ENCODE measurements at places on chromosomes 2 and 18.

DNA sequence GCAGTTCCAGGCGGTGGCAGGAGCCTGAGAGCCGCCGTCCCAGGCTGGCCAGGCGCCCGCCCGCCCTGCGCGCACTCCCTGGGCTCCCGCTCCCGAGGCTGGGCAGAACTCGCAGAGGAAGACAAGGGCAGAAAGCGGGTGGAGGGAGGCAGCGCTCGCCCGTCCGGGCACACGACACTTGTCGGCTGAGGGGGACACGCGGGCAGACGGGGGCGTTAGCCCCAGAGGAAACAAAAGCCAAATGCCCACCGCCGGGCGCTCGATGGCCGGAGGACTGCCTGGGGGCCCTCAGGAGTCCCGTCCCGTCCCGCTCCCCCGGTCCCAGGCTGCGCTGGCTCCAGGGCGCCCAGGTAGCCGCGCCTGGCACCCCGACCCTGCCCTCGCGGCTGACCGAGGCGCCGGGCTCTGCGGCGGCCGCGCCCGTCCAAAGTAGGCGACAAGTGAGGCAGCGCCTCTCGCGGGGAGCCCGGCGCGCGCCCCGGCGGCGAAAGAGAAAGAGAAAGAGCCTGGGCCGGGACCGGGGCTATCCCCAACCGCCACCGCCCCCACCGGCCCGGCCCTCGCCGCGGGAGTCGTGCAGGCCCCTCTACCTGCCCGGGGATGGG, 491 bp downstream of the L3MBTL4 start:
- DNase-seq, result peak; percentile 30

- DNase-seq, result no peak
These were observed 1443.9 kb downstream of the SUCLG1 start for GRCh38 chr2:83015035-83015715.

- no peak for DNase-seq
These were observed 50.9 kb upstream of the PLB1 start for GRCh38 chr2:28444956-28445355.

- no peak for DNase-seq
These were observed 27.8 kb upstream of the TBR1 start for GRCh38 chr2:161388146-161388779.

DNA sequence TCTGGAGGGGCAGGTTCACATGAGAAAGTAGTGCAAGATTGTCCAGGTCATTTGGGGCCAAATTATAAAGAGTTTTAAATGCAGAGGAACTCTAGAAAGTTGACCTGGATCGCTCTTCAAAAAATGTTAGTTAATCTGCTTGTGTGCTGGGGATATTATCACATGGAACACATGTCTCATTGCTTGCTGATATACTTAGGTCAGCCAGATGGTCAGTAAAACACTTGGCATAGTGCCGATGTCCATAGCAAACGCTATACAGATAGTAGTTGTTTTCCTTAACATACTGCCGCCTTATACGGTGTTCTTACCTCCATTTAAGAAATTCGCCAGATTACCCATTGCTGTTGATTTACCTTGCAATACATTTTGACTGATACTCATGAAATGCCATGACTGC, 103.4 kb upstream of the CWC22 start:
- DNase-seq, result no peak

GRCh38 chr18:9732031-9732430, 23.9 kb downstream of the RAB31 start:
- DNase-seq, result no peak

GRCh38 chr2:207956771-207957170, 68.6 kb downstream of the PLEKHM3 start:
- no peak for DNase-seq

GRCh38 chr2:149029307-149029965, 9.1 kb upstream of the LYPD6B start:
- DNase-seq, result no peak

DNA sequence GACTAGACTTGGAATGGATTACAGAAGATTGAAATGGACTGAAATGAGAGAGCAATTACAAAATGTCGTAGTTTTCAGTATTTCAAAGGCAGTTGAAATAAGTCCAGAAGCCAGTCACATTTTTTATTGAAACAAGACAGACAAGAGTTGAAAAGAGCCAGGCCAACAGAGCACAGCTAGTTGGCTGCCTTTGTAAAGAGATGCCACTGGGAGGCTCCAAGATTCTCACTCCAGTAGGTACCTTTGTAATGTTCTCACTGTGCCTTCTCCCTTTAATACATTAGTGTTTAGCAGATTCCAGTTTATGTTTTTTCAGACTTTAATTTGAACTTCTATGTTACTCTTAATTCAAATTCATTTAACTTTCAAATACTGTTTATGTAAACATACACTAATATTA, 234.8 kb downstream of the DSEL start:
- DNase-seq, result no peak

DNA sequence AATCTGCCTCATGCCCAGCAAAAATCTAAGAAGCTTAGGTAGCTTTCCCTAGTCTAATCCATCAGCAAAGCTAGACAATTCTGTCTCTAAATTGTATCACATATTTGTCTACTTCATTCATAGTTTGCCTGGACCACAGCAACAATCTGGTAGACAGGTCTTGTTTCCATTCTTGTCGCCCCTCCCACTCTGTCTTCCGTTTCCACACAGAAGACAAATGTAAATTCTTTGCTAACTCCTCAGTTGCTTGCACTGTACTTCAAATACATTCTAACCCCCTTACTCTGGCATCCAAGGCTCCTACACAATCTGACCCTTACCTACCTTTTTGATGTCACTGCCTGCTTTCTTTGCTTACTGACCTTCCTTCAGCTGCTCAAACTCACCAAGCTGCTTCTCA, 40.1 kb downstream of the THUMPD2 start:
- no peak for DNase-seq

DNA sequence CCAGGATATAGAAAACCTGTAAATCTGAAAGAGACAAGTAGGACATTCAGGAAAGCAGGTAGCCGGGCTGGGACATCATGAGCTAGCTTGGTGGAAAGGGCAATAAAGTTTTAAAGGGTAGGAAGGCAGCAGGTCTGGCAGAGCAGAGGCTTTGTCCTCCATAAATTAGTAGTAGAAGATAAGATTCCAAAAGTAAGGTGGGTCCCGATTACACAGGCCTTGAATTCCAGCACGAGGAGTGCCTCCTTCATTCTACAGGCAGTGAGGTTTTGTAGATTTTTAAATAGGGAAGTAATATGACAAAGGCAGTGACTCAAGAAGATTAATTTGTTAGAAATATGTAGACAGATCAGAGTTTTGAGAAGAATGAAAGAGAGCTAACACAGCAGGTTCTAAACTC, 160.7 kb downstream of the DTNB start:
- DNase-seq, result no peak

DNA sequence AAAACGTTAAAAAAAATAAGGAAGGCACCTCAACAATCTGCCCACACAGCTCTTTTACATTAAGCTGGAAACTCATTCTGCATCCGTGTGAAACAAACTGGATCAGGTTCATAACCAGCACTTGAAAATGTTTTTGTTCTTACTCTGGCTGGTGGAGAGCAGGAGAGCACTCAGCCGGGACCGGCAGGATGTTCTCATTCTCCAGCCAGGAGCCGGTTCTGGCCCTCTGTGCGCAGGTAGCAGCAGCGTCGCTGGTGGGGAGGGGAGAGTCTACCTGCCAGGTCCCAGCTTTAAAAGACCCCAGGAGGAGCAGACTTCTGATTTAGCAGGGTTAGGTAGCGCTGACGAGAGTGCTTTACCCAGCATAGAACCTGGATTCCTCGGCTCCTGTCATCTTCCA, 834.9 kb upstream of the SALL3 start:
- no peak for DNase-seq

DNA sequence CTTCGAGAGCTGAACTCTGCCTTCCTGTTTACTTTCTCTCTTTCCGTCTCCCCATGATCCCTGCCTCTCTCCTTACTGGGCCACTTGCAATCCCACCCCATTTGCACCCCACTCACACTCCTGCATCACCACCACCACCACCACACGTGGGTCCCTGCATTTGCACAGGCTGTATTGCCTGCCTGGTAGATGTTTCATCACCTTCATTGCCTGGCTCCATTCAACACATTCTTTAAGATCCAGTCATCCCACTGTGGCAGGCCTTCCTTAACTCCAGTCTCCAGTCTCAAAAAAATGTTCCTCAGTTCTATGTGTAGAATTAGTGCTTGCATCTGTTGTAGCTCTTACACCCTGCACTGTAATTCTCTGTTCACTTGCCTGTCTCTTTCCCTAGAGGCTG, 13.9 kb downstream of the NOSTRIN start:
- DNase-seq, result no peak

DNA sequence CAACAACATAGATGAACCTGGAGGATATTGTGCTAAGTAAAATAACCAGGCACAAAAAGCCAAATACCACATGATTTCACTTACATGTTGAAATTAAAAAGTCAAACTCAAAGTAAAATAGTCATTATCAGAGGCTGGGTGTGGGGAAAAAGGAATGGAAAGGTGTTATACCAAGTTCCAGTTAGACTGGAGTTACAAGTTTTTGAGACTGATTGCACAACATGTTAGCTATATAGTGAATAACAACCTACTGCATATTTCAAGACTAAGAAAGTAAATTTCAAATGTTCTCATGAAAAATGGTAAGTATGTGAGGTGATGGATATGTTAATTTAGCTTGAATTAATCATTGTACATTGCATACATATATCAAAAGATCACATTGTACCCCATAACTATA, 116.8 kb upstream of the HNMT start:
- no peak for DNase-seq

GRCh38 chr2:9558948-9559381, 3.3 kb upstream of the ADAM17 start:
- no peak for DNase-seq

DNA sequence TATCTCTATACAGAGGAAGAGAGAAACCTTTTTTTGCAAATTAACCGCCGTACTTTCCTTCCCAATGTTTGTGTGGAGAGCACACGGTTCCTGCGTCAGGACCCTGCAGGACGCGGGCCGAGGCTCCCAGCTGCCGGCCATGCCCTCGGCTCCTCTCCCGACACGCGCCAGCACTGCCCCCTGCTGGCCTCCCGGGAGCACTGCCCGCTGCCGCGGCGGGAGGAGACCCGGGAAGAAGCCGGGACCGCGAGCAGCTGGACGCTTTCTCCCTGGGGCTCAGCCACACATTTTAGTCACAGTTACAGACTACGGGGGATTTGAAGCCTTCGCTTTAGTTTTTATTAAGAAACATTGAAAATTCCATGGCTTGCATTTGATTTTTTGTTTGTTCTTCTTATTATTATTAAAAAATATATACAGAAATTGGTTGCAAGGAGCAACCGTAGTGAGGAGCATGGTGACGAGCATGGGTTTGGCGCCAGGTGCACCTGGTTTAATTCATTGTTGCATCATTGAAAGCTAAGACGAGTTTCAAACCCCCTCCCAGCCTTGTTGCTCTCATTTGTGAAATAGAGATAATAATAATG, 401.2 kb downstream of the GALR1 start:
- no peak for DNase-seq

- no peak for DNase-seq
These were observed 29.0 kb upstream of the CALCRL start for GRCh38 chr2:187477051-187477450.

DNA sequence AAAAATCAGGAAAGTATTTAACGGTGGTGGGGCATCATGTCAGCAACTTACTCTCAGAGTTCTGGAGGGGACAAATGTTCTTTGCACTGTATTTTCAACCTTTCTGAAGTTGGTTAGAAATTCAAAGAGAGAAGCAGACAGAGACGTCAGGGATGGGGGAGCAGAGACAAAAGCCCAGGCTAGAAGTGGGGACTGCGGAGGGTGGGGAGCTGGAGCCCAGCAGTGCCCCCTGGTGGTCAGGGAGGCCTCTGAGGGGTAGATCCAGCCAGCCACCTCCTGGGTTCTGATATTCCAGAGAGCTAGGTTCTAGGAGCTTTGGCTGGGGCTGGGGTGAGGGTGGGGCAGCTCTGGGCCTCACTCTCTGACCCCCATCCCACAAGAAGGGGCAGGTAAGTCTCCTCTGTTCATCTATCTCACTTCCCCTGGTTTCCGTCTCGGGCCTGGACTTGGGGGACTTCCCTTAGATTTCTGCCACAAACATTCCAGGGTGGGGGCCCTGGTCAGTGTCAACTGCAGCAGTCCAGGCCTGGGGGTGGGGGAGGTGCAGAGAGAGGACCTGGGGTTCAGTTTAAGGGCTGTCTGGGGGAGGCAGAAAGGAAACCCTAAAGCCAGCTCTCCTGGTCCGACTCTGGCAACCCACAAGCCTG, 8.9 kb downstream of the TNS1 start:
- no peak for DNase-seq

- no peak for DNase-seq
These were observed 95.7 kb downstream of the CDC42EP3 start for GRCh38 chr2:37575780-37576179.

DNA sequence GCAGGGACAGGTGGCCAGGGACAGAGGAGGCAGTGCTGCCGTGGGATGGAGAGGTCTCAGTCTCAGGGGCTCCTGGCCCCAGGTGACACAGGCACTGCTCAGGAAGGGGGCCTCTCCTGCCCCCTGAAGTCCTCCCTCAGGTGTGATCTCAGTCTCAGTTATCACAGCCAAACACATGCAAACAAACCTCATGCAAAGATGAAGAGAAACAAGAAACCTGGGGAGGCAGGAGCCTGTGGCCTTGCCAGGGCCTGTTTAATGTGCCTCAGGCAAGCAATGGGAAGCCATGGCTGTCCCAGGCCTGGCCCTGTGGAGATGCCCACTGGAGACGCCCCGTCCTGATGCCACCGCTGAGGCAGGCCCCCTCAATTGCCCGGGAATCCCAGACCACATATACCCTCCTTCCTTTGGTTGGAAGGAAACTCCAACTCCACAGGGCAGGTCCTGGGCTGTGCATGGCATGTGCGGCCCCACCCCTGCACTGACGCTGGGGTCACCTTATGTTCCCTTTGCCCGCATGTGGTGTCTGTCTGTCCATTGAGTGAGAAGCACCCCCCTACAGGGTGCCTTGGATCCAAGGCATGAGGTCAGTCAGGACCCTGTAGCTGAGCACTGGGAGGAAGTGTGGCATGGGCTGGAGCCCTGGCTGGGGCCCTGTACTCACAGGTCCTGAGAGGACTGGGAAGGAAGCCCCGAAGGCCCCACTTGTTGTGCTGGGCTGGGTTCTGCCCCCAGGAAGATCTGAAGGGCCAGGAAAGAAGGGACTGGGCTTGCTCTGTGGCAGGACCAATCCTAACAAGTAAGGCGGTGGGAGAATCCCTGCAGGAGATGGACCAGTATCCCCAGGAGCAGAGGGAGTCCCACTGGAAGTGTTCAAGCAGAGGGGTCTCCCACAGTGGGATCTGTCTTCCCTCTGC, 68.8 kb upstream of the RAB6C start:
- DNase-seq, result no peak
